ENCODE measurements at places on chromosomes 11 and 22.

DNA sequence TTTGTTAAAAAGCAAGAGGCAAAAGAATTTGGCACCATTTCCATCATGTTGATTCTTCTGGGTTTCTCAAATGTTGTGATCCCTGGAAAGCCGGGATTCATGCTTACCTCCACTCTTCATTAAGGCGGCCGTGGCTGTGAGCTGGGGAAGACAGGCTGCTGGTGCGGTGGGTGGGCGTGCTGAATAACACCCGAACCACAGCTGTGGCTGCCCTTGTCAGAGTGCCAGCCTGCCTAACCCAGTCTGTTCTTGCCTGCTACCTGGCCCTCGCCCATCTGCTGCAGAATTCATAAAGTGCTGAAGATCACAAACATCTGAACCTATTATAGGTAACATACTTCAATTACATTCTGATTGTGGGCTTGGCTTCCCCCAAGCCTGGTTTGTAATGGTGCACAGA lies 95.8 kb upstream of the RCN1 start:
- no peak for DNase-seq

DNA sequence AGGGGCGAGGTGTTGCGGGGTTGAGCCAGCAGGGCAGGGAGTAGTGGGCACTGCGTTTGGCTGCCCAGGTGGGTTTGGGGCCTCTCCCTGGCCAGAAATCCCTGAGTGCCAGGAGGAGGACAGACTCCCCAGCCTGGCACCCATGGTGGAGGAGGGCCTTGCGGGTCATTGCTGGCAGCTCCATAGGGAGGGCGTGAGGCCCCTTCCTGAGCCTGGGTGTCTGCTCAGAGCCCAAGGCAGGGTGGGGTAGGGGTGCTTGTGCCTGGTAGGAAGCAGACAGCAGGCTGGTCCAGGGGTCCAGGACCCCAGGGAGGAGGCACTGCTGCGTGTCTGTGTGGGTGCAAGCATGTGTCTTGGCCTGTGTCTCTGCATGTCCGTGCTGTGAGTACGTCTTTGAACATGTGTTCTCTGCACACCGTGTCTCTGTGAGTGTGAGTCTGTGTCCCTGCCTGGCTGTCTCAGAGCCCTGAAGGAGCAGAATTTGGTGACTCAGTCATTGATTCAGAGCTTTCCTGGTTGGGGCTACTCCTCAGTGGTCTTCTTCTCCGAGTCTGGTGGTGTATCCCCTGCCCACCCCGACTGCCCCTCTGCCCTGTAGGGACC lies 3.9 kb downstream of the TSPAN4 start:
- no peak for DNase-seq

- DNase-seq, result no peak
These were observed 14.2 kb upstream of the VSIG10L2 start for GRCh38 chr11:125931668-125932067.

DNA sequence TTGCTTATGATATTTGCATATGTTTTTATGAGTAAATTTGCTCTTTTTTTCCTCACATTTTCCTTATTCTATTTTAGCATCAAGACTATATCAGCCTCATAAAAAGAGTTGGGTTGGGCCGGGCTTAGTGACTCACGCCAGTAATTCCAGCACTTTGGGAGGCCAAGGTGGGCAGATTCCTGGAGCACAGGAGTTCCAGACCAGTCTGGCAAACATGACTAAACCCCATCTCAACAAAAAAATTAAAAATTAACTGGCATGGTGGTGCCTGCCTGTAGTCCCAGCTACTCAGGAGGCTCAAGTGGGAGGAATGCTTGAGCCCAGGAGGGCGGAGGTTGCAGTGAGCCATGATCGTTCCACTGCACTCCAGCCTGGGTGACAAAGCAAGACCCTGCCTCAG lies 148.8 kb upstream of the ANO5 start:
- no peak for DNase-seq

GRCh38 chr11:10076458-10077141 lies 217.4 kb downstream of the SBF2 start:
- peak; percentile 44 for DNase-seq

DNA sequence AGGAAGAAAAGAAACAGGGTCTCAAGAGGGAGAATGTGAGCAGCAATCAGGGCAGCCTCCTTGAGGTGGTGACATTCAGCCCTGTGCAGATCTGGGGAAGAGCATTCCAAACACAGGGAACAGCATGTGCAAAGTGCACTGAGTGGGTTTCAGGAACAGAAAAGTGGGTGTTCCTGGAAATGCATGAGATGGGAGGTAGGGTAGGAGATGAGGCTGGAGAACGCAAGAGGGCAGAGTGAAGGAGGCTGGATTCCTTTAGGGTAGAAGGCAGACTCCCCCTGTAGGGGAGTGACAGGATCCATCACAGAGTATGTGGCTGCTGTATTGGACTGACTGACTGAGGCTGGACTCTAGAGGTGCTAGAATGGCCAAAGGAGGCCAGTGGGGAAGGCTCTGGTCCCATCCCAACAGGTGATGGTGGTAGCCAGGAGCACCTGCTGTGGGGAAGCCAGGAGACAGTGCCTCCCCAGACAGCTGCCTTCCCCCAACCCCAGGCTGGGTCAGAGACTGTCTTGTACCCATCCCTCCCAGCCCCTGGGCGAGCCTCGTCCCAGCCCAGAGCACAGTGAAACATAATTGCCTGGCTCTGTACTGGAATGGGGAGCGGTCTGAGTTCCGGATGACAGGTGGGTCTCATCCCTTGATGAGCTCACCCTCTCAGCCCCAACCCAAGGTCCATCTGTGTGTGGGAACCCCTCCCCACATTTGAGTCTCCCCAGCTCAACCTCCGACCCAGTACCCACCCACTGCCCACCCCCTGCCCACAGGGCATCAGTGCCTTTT lies 419.4 kb downstream of the MN1 start:
- DNase-seq, result no peak

- DNase-seq, result no peak
These were observed 12.3 kb upstream of the BID start for GRCh38 chr22:17786435-17787161.

DNA sequence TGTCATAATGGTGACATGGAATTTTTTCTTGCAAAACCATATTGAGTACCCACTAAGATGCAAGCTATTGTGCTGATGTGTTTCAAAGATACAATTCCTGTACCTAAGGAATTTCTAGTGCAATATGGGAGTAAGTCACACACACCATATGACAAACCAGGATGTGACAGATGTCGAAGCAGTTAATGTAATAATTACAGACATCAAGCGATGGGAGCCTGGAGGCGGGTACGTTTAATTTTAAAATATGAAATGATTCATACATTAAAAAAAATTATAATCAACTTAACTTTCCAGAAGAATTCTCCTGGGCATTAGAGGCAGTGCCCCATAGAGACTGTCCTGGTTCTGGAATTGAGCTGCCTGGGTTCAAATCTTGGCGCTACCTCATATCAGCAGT lies 6.0 kb downstream of the SYCE3 start:
- no peak for DNase-seq

DNA sequence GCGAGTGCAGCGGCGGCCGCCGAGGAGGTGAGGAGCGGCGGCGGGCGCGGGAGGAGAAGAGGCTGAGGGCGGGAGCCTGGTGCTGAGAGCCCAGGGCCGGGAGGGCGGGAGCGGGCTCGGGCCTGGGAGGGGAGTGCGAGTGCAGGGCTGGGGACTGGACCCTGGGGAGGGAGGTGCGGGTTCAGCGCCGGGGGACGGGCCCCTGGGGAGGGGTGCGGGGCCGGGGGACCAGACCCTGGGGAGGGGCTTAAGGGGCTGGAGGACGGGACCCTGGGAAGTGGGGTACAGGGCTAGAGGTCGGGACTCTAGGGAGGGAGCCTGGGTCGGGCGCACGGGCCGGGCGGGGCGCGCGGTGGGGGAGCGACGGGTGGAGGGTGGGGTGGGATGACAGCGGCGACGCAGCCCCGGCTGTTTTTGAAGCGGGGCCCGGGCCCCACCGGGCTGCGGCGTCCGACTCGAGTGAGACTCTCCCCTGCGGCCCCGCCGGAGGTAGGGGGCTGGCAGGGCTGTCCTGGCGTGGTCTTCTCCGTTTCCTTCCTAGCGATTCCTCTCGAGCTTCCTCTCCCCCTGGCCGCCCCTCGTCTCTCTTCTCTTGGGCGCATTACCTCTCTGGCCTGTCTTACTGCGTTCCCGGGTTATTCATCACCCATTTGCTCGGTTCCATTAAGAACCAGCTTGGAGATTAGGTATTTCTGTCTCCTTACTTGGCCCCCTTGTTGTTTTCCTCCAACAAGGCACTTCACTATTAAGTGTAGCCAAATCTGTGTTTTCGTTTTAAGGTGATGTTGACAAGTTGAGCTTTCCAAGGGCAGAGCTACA lies 754 bp downstream of the NUP50 start:
- DNase-seq, result peak; percentile 48

GRCh38 chr11:36165621-36166397 lies 123.4 kb downstream of the COMMD9 start:
- DNase-seq, result no peak

- DNase-seq, result no peak
These were observed 37.6 kb downstream of the TRMU start for GRCh38 chr22:46373159-46373558.

DNA sequence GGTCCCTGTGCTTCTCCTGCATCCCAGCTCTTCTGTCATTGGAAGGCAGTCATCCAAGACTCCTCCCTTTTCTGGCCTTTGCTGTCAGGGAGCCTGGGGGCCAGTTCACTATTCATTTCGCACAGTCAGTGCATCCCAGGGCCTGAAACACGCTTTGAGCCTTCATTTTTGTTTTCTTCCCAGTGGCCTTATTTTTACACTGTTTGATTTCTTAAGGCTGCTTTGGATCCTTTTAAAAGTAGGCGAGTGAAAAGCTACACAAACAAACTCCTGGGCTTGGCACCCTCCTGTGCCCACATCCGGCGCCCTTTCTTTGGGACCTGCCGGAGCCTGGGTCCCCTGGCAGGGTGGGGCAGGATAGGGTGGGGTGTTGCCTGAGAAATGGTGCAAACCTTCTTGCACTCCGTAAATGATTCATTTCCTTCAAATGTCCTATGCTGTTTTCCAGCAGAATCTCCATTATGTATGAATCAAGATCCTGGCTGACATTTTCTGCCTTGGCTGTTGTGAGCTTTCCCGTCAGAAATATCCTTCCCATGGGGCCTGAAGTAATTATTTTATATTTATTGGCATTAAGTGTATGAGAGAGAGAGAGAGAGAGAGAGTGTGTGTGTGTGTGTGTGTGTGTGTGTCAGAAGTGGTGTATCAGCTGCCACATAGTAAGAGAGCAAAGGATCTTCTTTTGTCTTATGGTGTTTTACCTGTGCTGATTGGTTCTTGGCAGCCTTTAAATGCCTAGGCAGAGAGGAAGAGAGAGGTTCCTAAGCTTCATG lies 45.6 kb downstream of the BCR start:
- DNase-seq, result peak; percentile 60

DNA sequence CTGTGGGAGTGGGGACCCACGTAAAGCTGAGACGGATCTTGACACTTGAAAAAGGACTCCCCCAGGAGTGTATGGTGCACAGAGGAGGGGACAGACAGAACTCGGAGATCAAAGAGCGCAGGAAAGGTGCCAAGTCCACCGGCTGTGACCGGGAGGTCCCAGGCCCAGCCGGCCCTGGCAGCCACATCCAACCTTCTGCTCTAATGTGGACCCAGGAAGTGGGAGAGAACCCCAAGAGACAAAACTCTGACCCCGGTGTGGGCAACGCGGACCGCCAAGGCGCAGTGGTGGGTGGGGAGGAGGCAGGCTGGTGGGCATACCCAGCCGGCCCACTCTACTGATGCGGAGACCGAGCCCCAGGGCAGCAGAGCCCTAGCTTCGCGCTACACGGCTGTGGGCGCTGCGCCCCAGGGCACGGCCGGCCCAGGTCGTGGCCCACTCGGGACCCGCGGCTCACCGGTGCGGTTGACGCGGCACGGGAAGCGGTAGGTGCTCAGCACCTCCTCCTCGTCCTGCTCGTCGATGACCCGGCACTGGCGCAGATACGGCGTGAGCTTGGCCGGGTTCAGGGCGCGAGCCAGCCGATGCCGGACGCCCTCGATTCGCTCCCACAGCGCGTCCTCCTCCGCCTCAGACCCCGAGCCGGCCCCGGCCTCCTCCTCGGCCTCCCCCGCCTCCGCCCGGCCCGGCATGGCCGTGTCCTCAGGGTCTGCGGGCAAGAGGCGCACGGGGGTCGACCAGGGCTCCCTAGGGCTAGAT lies 527 bp downstream of the CARD10 start:
- DNase-seq, result no peak

- no peak for DNase-seq
These were observed 390.0 kb downstream of the TENM4 start for GRCh38 chr11:79050786-79051185.

DNA sequence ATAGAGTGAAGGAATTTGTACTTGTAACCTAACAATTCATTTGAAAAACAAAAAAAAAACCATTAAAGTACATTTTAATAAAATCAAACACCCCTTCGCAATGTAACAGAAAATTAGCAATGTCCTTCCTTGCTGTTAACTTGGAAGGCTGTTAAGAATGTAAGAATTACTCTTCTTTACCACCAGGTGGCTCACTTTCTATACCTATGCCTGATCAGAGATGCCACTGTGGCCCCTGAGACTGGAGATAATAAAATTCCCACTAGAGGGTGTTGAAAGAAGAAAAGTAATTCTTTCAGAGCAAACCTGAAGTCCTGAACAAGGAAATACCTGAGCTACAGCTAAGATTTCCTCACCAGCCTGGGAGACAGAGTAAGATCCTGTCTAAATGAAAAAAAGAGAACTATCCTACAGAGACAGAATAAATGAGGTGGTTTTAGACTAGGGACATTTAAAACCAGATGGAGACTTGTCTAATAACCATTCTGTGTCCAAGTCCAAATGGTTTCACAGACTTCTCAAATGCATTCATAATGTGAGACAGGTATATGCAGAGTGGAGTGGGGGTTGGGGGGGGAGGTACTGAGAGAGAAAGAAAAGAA lies 1089.3 kb downstream of the FAM181B start:
- peak; percentile 11 for DNase-seq

DNA sequence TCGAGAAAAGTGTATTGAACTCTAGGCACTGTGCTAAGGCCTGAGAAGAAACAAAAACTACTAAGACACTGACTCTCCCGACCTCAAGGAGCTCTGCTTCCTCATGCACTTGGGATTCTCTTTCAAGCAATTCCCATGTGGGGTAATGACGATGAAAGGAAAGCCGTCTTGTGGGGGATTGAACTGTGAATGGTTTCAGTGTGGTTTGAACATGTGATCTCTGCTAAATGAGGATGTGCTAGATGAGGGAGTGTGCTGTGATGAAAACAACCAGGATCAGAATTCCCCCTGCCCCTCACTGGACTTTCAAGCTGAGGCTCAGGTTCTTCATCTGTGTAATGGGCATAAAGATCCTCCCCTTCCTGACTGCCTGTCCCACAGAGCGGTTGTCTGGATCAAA lies 74.9 kb downstream of the DEPDC5 start:
- no peak for DNase-seq

DNA sequence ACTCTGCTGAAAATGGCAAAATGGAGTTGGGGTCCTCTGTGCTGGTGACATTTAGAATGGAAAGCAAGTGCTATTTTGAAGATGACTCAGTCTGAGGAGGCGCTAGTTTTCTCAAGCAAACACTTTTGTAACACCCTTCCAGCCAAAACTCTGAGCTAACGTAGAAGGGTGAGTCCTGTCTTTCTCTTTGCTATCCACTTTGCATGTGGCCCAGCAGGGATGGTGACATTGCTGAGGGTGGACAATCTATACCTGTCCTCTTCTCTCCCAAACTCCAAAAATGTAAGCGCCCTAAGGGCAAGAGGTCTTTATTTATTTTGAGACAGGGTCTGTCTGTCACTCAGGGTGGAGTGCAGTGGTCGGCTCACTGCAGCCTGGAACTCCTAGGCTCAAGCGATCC lies 3.6 kb upstream of the KAT5 start:
- no peak for DNase-seq

- no peak for DNase-seq
These were observed 14.7 kb downstream of the UBTFL1 start for GRCh38 chr11:90100431-90100830.

GRCh38 chr11:42161886-42162285 lies 702.4 kb upstream of the LRRC4C start:
- no peak for DNase-seq
